GM04503 (cell line): ENCODE measurements at places on chromosomes 16 and 17.
A peak's percentile ranks its signal among the peaks of the same experiment; 100 is the strongest.

DNA sequence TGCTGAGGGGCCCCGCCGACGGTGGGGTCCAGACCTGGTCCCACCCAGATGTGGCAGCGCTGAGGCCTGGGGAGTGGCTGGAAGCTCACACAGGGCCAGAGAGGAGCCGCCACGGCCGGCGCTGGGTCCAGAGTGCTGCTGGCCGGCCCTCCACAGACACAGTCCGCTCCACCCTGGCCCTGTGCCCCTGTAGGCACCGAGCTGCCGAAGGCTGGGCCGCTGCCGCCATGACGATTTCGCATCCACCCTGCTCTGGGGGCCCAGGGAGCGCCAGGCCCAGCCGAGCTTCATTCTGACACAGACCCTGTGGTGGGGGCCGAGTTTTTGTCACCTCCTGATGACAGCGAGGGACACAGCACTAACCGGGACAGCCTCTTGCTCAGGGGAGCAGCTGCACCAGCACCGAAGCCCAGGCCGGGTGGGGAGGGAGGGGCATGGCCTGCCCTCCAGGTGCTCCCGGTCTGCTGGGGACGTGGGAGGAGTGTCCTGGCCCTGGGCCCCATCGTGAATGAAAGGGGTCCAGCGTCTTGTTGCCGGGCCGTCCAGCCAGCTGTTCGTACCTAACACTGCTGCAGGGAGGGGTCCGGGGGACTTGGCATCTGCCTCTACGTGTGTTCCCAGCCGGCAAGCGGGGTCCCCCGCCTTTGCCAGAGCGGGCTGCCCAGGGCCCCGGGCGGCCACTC lies 27.1 kb upstream of the SSTR5 start:
- no peak for DNase-seq

DNA sequence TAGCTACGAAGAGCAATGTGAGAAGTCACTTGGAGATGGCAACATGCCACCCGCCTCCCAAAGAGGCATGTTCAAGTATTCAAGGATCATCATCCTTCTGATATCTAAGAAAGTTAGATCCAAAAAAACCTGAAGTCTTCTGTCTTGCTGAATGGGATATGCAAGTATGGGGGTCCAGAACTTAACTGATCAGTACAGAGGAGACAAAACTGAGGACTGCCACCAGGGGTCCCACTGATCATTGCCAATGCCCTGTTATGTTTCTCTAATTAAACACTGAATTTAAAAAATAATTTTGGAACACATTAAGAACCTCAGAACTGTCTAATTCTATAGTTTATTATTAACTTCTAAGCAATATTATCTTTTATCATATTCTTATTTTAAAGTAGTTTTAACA lies 99.7 kb downstream of the CDH8 start:
- no peak for DNase-seq

DNA sequence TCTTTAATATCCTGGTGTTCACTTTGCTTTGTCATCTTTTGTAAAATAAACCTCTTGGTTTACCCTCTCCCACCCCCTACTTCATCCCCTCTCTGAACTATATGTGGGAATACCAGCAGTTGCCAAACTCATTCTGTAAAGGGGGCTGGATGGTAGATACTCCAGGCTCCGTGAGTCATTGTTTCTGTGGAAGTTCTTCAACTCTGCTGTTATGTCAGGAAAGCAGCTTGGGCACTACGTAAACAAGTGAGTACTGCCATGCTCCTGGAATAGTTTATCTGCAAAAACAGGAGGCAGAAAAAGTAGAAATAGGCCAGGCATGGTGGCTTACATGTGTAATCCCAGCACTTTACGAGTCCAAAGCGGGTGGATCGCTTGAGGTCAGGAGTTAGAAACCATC lies 17.6 kb downstream of the MVP start:
- no peak for DNase-seq

GRCh38 chr17:66952031-66952524 lies 12.4 kb upstream of the CACNG4 start:
- DNase-seq = peak; percentile 82

DNA sequence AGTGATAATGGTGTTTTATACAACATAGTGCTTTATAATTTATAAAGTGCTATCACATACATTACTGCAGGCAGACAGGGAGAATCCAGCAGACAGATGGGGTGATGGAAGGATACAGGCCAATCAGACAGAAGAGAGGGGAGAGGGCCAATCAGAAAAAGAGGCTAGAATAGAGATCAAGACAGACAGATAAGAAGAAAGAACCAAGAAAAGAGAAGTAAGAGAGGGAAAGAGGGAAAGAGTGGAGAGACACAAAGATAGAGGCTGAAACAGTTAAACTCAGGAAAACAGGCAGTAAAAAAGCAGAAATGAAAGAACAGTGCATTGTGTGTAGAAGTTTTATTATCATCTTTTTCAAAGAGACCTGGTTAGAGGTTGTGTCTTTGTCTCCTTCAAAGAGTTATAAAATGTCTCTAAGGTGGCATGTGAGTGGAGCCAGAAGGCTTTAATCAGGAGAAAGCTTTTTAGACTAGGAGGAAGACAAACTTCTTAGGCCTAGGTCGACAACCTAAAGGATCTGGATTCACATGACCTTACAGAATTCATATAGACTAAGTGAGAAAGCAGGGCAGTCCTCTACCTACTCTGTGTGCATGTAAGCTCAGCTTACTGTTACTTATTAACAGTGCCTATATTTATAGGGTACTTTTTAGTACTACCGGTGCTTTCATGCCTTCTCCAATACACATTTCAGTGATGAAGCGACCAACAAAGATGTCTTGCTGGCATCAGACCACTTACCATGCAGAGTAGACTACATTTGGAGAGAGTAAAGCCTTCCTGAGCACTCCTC lies 8.3 kb upstream of the CHD3 start:
- no peak for DNase-seq

- no peak for DNase-seq
Measured at GRCh38 chr17:1872976-1873375, 43.2 kb downstream of the RPA1 start.
